Stomach (tissue), 19 donors: ENCODE measurements at places on chromosomes 3 and 15.

GRCh38 chr3:10706156-10706739, 109.8 kb upstream of the SLC6A11 start:
- H3K27me3 ChIP-seq, result peaks cover 18% of the 10 kb centered on the region
- no peak overlapping the region for H3K4me3 ChIP-seq
- peaks cover 14% of the 10 kb centered on the region for H3K4me1 ChIP-seq
- H3K27ac ChIP-seq, result no peak overlapping the region
- DNase-seq, result no peak

- H3K27ac ChIP-seq, result no peak overlapping the region
- no peaks in the 10 kb centered on the region for H3K36me3 ChIP-seq
- peaks cover 25% of the 10 kb centered on the region for H3K4me1 ChIP-seq
- H3K27me3 ChIP-seq, result no peaks in the 10 kb centered on the region
- DNase-seq, result no peak
- no peak overlapping the region for H3K4me3 ChIP-seq
Observed at GRCh38 chr3:124200407-124200806, 208.5 kb upstream of the ROPN1 start.

GRCh38 chr3:37944391-37944842, 46.2 kb upstream of the VILL start:
- peaks cover 63% of the 10 kb centered on the region for H3K4me1 ChIP-seq
- no peaks in the 10 kb centered on the region for H3K27me3 ChIP-seq
- H3K36me3 ChIP-seq, result no peaks in the 10 kb centered on the region
- peak overlapping the region; percentile 67 for H3K27ac ChIP-seq
- no peak for DNase-seq
- no peak overlapping the region for H3K4me3 ChIP-seq

GRCh38 chr3:156341831-156342416, 213.0 kb downstream of the SSR3 start:
- no peaks in the 10 kb centered on the region for H3K4me1 ChIP-seq
- no peak overlapping the region for H3K4me3 ChIP-seq
- H3K36me3 ChIP-seq, result no peaks in the 10 kb centered on the region
- no peak overlapping the region for H3K27ac ChIP-seq
- DNase-seq, result no peak

GRCh38 chr3:181851063-181851462, 139.3 kb downstream of the SOX2 start:
- peak overlapping the region; percentile 79 for H3K27ac ChIP-seq
- H3K4me3 ChIP-seq, result no peak overlapping the region
- no peaks in the 10 kb centered on the region for H3K36me3 ChIP-seq
- no peaks in the 10 kb centered on the region for H3K27me3 ChIP-seq

DNA sequence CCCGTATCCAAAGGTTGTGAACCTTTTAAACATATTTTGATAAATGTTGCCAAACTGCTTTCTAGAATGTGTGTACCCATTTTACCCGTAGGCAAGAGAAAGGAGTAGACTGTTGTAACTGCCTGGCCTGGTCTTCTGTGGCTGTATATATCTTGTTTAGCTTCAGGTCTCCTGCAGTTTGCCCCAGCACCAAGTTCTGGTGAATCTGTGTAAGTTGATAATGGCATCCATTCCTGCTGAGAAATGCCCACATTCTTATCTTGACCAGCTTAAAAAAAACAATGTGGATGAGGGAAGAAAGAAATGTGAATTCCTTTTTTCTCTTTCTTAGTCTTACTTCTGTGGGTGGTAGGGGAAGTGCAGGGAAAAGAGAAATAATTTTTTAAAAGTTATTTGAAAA, 53.3 kb upstream of the TLE3 start:
- peaks cover 14% of the 10 kb centered on the region for H3K4me1 ChIP-seq
- no peaks in the 10 kb centered on the region for H3K36me3 ChIP-seq
- H3K27me3 ChIP-seq, result no peaks in the 10 kb centered on the region
- no peak for DNase-seq

GRCh38 chr3:46882377-46883053, 5.0 kb downstream of the PTH1R start:
- peaks cover 62% of the 10 kb centered on the region for H3K27me3 ChIP-seq
- H3K4me1 ChIP-seq, result peaks cover 34% of the 10 kb centered on the region
- H3K27ac ChIP-seq, result peak overlapping the region; percentile 83
- DNase-seq, result peak; percentile 74
- H3K36me3 ChIP-seq, result no peaks in the 10 kb centered on the region

- H3K4me3 ChIP-seq, result no peak overlapping the region
- H3K4me1 ChIP-seq, result no peaks in the 10 kb centered on the region
- no peaks in the 10 kb centered on the region for H3K36me3 ChIP-seq
- no peak for DNase-seq
- H3K27ac ChIP-seq, result no peak overlapping the region
Observed at GRCh38 chr3:54575618-54575960, 352.3 kb downstream of the LRTM1 start.

DNA sequence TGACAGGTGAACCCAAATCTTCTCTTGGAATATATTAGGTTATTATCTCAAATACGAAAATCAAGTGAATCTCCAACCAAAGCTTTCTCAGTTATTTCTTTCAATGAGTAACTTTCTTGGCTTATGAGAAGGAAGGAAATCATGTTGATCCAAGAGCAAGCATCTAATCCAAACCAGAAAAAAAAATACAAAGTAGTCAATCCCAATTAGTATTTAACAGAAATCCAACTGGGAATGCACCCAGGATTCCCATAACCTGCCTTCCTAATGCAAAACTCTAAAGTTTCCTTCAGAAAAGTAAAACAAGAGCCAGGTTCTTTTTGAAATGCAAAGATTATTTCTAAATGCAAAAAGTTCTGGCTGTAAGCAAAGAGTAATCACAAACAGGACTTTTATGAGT, 289.3 kb downstream of the SHOX2 start:
- DNase-seq, result no peak
- no peaks in the 10 kb centered on the region for H3K4me1 ChIP-seq
- no peak overlapping the region for H3K4me3 ChIP-seq
- no peaks in the 10 kb centered on the region for H3K36me3 ChIP-seq
- H3K27ac ChIP-seq, result no peak overlapping the region
- H3K27me3 ChIP-seq, result no peaks in the 10 kb centered on the region

GRCh38 chr3:79392479-79392878, 375.3 kb downstream of the ROBO1 start:
- no peak overlapping the region for H3K27ac ChIP-seq
- H3K27me3 ChIP-seq, result no peaks in the 10 kb centered on the region
- H3K4me3 ChIP-seq, result no peak overlapping the region
- H3K36me3 ChIP-seq, result no peaks in the 10 kb centered on the region
- DNase-seq, result no peak

GRCh38 chr15:75644376-75644775, 3.3 kb upstream of the SNX33 start:
- no peak overlapping the region for H3K27ac ChIP-seq
- H3K4me3 ChIP-seq, result no peak overlapping the region
- no peak for DNase-seq
- no peaks in the 10 kb centered on the region for H3K27me3 ChIP-seq

DNA sequence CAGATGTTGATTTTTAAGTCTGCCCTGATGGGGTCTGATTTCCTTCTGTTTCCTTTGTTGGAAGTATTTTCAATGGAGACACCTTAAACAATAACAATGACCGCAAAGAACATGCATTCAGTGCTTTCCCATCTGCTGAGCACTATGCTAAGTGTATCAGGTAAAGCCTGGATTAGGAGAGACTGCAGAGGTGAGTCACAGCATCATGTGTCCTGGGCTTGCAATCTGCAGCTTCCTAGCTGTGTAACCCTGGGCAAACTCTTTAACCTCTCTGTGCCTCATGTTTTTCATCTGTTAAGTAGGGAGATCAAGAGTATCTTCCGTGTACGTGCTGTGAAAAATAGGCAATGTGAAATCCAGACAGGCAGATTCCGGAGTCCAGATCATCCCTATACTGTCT, 13.3 kb upstream of the CHRNB4 start:
- no peak for DNase-seq
- H3K4me3 ChIP-seq, result no peak overlapping the region
- no peaks in the 10 kb centered on the region for H3K4me1 ChIP-seq
- peaks cover 9% of the 10 kb centered on the region for H3K27me3 ChIP-seq
- H3K27ac ChIP-seq, result no peak overlapping the region

DNA sequence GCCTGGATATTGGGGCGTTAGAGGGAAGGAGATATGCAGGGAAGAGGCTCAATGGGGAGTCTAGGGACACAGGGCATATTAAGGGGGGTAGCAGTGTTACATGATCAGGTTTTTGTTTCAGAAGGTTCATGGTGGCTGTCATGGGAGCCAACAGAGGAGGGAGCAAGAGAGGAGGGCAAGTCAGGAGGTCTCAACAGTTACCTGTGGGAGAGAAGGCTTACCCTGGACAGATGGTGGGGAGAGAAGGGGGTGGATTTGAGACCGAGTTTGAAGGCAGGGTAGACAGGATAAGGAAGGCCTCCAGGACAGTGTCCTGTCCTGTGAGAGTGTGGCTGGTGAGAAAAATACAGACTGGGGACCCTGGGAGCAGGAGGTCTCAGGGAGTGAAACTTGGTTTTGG, 3.8 kb upstream of the WNT7A start:
- no peak for DNase-seq
- H3K4me1 ChIP-seq, result peaks cover 23% of the 10 kb centered on the region
- H3K4me3 ChIP-seq, result no peak overlapping the region
- peaks cover 20% of the 10 kb centered on the region for H3K27me3 ChIP-seq
- H3K27ac ChIP-seq, result no peak overlapping the region

DNA sequence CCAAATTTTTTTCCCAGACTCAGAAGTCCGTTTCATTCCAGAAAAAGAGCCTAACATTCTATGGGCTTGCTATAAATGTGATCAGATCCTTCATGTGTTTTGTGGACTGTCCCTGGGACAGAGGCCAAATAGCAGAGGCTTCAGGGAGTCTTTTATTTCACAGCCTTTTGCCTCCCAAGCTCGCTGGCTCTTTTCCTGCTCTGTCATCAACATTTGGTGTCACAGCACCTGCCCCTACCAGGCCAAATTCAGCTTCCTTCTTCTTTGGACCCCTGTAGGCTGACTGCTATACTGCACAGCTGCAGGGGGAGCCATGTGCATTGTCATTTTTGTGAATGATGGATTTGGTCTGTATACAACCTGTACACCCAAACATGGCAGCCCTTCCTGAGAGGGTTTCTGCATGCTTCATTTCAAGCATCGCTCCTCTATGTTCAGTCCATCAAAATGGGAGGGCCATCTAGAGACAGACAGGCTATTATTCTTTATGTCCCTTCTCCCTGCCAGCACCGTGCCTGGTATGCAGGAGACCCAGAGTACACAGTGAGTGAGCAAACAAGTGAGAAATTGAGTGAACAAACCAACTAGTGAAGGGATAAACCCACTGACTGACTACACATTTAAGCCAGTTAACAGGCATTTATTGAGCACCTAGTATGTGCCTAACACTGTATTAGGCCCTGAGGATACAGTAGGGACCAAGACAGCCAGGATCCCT, 17.9 kb upstream of the RPP14 start:
- H3K4me3 ChIP-seq, result no peak overlapping the region
- no peaks in the 10 kb centered on the region for H3K4me1 ChIP-seq
- H3K36me3 ChIP-seq, result peaks cover 54% of the 10 kb centered on the region

GRCh38 chr3:41202834-41203345, 3.6 kb downstream of the CTNNB1 start:
- peak overlapping the region; percentile 41 for H3K27ac ChIP-seq
- peak; percentile 72 for DNase-seq
- H3K36me3 ChIP-seq, result no peaks in the 10 kb centered on the region
- H3K27me3 ChIP-seq, result no peaks in the 10 kb centered on the region
- H3K4me1 ChIP-seq, result peaks cover 73% of the 10 kb centered on the region

DNA sequence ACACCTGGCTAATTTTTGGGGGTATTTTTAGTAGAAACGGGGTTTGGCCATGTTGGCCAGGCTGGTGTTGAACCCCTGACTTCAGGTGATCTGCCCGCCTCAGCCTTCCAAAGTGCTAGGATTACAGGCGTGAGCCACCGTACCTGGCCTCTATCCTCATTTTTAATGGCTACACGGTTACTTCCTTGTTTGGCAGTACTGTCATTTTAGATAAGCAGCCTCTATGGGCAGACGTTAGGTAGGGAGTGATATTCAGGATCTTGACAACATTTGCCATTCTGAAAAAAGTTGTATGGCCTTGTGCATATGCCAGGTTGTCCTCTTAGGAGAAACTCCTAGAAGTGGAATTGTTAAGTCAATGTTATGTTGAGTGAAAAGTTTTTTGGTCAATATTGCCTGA, 141.7 kb downstream of the ITPR1 start:
- no peak overlapping the region for H3K4me3 ChIP-seq
- DNase-seq, result no peak
- H3K27me3 ChIP-seq, result no peaks in the 10 kb centered on the region
- H3K27ac ChIP-seq, result no peak overlapping the region

GRCh38 chr3:107945417-107946094, 145.3 kb downstream of the CD47 start:
- H3K27ac ChIP-seq, result no peak overlapping the region
- no peak overlapping the region for H3K4me3 ChIP-seq
- H3K36me3 ChIP-seq, result no peaks in the 10 kb centered on the region
- no peak for DNase-seq

- no peaks in the 10 kb centered on the region for H3K27me3 ChIP-seq
- H3K36me3 ChIP-seq, result peaks cover 37% of the 10 kb centered on the region
- H3K27ac ChIP-seq, result no peak overlapping the region
- H3K4me1 ChIP-seq, result peaks cover 62% of the 10 kb centered on the region
Observed at GRCh38 chr3:30694148-30694547, 87.7 kb downstream of the TGFBR2 start.

DNA sequence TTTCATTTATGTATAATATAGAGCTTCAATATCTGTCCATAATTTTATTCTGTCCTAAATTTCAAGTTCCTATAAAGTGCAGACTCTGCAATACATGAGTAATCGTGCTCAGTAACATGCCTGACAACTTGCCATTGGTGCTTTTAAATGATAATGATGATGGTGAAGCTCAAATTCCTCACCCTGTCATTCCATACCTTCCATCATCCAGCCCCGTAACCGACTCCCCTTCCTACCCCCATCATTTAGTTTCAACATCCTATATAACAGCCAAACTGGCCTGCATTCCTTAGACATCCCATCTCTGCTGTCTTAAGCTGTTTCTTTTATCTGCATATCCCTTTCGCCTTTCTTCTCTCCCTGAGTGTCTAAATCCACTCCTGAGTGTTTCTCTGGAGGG, 67.2 kb upstream of the DLG1 start:
- no peak overlapping the region for H3K27ac ChIP-seq
- no peaks in the 10 kb centered on the region for H3K36me3 ChIP-seq
- H3K4me3 ChIP-seq, result no peak overlapping the region
- no peak for DNase-seq

DNA sequence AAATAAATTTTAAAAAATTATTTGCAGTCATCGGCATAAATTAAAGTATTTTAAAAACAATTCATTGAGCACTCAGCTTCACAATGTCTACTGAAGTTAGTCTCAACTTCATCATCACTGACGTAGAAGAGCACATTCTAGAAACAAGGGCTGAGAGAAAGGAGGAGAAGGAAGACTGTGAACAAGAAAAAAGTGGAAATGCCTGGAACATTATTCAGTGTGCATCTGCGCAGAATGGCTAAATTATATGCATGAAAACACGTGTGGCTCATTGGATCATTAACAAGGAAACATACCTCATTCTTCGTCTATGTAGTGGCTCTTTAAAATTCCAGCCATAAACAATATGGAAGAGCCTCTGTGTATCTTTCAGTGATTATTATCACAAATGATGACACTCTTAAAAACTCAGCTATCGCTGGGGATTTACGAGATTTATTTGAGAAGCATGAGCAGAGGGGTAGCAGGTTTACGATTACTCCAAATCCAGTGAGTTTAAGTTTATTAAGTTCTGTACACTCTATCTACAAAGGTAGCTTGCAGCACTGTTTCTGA, 404.2 kb upstream of the CDIN1 start:
- H3K4me3 ChIP-seq, result no peak overlapping the region
- H3K27ac ChIP-seq, result no peak overlapping the region
- H3K36me3 ChIP-seq, result no peaks in the 10 kb centered on the region
- DNase-seq, result no peak
- peaks cover 6% of the 10 kb centered on the region for H3K4me1 ChIP-seq
- H3K27me3 ChIP-seq, result no peaks in the 10 kb centered on the region
